Mesothelial cell of epicardium (in vitro differentiated cells): ENCODE measurements at places on chromosomes 5 and 9. TPM values are rescaled to one million over a fixed set of nuclear protein-coding genes. Genes with fewer than 3 reads are reported as not detected.

ZBTB26 gene
- 15.7 to 16.7 TPM (median 16.2 TPM) in 3 replicates for total RNA-seq

CCDC69 gene
- 4.7 to 5.5 TPM (median 4.8 TPM) in 3 replicates for total RNA-seq

ALDH1A1 gene
- total RNA-seq = 10.1 to 11.3 TPM (median 10.9 TPM) in 3 replicates

ETF1 gene
- 76.6 to 77.7 TPM (median 77.6 TPM) in 3 replicates for total RNA-seq

IL3 gene
- total RNA-seq = not detected in 3 replicates

CCNO gene
- 0.20 to 0.80 TPM (median 0.45 TPM) in 3 replicates for total RNA-seq

TLX3 gene
- total RNA-seq = not detected in 3 replicates

FOXD1 gene
- 0.09 TPM in 1 of 3 replicates, not detected in the others for total RNA-seq

ANKRD20A1 gene
- total RNA-seq = 2.6 to 6.8 TPM (median 6.5 TPM) in 3 replicates

INSL6 gene
- total RNA-seq = not detected in 3 replicates

AHRR gene
- total RNA-seq = 10.7 to 12.7 TPM (median 10.9 TPM) in 3 replicates

IL12B gene
- not detected in 3 replicates for total RNA-seq

PTGDS gene
- total RNA-seq = 52.6 to 58.0 TPM (median 53.5 TPM) in 3 replicates

TRIM7 gene
- total RNA-seq = 0.57 to 0.72 TPM (median 0.62 TPM) in 3 replicates

EQTN gene
- 0.71 to 1.4 TPM (median 1.2 TPM) in 3 replicates for total RNA-seq

ORM1 gene
- total RNA-seq = not detected in 3 replicates

ANKS6 gene
- total RNA-seq = 40.5 to 48.6 TPM (median 42.0 TPM) in 3 replicates

CKMT2 gene
- 2.3 to 2.6 TPM (median 2.6 TPM) in 3 replicates for total RNA-seq

DNM1 gene
- 86.8 to 98.6 TPM (median 89.2 TPM) in 3 replicates for total RNA-seq

ZBTB6 gene
- total RNA-seq = 9.6 to 10.4 TPM (median 10.2 TPM) in 3 replicates

ACTBL2 gene
- total RNA-seq = 0.07 TPM in 2 of 3 replicates, not detected in the other

DNAH5 gene
- total RNA-seq = 0.34 to 0.54 TPM (median 0.38 TPM) in 3 replicates

GFPT2 gene
- 14.9 to 16.3 TPM (median 15.7 TPM) in 3 replicates for total RNA-seq

CATSPER3 gene
- 1.1 to 1.5 TPM (median 1.4 TPM) in 3 replicates for total RNA-seq

PPWD1 gene
- 53.3 to 56.8 TPM (median 54.6 TPM) in 3 replicates for total RNA-seq

TAF11L7 gene
- not detected in 3 replicates for total RNA-seq

FBP1 gene
- total RNA-seq = 5.3 to 6.5 TPM (median 5.9 TPM) in 3 replicates

TARS1 gene
- 114 to 119 TPM (median 117 TPM) in 3 replicates for total RNA-seq

PCDHGA12 gene
- total RNA-seq = 4.1 to 5.2 TPM (median 4.5 TPM) in 3 replicates
